ENCODE measurements at places on chromosomes 5 and 9.

DNA sequence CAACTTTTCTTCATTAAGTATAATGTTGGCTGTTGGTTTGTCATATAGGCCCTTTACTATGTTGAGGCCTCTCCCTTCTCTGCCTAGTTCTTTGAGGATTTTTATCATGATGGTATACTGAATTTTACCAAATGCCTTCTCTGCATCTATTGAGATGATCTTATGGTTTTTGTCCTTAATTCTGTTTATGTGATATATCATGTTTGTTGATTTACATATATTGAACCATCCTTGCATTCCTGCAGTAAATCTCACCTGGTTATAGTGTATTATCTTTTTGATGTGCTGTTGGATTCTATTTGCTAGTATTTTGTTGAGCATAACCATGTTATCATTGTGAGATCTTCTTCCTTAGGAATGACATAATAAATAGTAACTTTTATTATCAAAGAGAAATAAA is 362.9 kb downstream of the CCDC171 start:
- no peak for DNase-seq

GRCh38 chr9:5841771-5842573 is 9.1 kb upstream of the ERMP1 start:
- no peak for DNase-seq

DNA sequence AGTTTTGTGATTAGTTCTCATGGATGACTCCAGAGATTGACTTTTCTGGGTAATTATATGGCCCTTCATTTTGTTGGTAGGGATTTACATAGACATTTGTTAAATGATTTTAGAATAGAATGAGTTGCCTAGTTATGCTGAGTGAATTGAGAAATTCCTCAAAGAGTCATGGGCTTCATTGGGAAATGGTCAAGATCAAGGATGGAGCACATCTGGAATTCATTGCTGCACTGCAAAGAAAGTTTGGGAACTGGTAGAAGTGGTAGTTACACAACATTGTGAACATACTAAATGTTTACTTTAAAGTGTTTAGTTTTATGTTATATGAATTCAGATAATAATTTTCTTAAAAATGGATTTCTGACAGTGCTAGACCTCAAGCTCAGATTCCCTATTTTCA is 46.5 kb downstream of the PIP5K1B start:
- DNase-seq: no peak

- DNase-seq: no peak
Measured at GRCh38 chr5:143541943-143542797, 138.7 kb upstream of the NR3C1 start.

- no peak for DNase-seq
Measured at GRCh38 chr9:92961627-92962302, 14.4 kb downstream of the FGD3 start.

- DNase-seq: no peak
Measured at GRCh38 chr9:91208419-91208745, 153.3 kb downstream of the AUH start.

DNA sequence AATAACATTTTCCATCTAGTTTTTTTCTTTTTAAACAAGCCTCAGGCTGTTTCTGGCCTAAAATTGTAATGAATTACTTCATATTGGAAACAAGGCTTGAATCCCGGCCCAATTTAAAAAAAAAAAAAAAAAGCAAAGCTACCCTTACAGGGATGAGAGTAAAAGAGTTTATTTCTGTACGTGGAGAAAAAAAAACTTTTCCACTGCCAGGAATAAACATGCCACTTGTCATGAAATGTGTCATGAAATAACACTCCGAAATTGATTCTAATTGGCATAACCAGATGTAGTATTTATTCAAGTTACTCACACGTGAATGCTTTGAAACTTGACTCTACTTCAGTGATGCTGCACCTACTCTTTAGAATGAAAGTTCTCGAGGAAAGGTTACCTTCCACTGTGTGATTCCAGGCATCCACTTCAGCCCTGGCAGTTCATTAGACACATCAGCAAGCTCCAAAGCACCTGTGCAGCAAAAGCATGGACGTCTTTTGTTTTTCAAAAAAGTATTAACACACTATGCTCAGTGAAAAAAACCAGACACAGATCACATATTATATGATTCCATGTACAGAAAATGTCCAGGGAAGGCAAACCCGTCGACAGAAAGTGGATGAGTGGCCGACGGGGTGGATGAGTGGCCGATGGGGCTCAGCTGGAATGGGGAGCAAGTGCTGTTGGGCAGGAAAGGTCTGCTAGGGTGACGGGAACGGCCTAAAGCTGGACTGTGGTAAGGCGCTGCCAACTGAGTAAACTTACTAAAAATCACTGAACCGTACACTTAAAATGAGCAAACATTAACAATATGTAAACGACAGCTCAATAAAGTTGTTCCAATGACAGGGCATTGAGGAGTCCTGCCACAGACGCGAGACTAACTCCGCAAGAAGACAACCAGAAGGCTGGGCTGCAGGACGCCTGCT is 21.2 kb downstream of the NSUN2 start:
- DNase-seq: no peak

GRCh38 chr5:35438288-35438687 is 179.4 kb upstream of the SPEF2 start:
- no peak for DNase-seq

DNA sequence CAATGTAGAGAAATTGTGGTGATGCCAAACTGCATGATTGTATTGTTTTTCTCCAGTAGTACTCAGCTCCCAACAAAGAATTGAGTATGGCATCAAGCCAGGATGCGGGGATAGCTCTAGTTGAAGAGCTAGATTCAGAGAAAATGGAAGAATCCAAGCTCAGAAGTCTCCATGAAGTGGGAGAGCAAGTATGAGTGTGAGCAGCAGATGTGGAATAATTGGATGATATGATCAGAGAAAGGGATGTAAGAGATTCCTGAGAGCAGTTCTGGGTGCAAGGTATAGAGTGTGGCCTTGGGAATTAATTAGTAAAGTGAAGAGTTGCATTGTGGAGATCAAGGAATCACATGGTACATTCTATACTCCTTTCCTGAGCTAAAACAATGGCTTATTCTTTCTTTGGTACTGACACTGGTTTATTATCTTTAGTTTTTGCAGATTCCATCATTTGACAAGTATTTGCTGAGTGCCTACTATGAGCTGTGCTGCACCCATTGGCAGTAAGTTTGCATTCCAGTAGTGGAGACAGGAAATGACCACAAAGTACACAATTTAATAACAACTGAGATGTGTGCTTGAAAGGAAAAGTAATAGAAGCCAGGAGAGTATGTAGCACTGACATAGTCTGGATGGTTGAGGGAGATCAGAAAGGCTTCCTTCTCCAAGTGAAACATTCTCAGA is 177.1 kb downstream of the CPLANE1 start:
- DNase-seq: no peak

DNA sequence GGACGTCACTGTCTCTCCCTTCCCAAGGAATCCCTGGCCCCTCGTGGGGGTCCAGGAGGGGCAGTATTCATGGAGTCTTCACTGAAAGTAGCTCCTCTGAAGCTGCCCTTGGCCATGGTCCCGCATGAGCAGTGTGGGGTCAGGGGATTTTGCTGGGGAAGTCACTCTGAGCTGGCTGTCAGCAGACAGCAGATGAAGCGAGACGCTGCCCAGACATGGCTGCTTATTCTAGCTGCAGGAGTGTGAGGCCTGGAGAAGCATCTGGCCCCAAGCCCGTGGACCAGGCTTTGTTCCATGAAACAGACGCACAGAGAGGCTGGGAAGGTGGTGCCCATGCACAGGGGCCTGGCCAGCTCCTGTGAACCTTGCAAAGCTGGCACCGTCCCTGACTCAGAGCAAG is 21.5 kb upstream of the ASS1 start:
- no peak for DNase-seq

DNA sequence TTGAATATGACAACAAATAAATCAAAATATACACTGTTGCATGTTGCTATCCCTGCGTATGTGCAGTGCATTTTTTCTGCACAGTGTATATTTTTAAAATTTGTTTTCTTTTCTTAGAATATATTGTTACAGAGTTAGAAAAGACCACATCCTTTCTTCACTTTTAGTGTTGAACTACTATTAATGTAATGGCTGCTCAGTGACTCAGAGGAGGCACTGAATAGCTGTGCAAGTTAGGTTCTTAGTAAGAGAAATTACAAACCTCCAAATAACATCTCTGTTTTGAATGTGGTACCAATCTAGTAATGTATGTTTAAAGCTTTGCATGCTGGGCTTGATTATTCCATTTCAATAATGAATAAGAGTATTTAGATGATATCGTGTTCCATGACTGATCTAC is 208.9 kb upstream of the PRR16 start:
- no peak for DNase-seq

- DNase-seq: no peak
Measured at GRCh38 chr9:137255448-137256114, 454 bp downstream of the NELFB start.

- DNase-seq: no peak
Measured at GRCh38 chr9:29445751-29446150, 1872.5 kb upstream of the C9orf72 start.

- no peak for DNase-seq
Measured at GRCh38 chr9:94300470-94301301, 27.8 kb downstream of the NUTM2F start.

DNA sequence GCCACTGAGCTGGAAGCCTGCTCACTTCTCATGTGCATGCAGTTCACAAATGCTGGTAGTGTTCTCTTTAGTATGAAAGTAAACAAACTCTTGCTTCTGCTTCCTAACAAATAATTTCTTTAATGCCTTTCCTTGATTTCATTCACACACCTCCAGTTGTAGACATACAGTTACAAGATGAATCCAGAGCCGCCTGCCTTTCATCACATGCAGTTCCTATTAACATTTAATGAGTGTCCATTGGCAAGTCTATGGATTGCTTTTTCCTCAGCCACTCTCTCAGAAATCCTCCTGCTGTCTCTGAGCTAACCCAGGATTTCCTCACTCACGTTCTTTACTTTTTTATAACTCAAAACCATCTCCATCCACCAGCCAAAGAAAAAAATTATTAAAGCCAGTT is 408.6 kb downstream of the BNC2 start:
- no peak for DNase-seq

DNA sequence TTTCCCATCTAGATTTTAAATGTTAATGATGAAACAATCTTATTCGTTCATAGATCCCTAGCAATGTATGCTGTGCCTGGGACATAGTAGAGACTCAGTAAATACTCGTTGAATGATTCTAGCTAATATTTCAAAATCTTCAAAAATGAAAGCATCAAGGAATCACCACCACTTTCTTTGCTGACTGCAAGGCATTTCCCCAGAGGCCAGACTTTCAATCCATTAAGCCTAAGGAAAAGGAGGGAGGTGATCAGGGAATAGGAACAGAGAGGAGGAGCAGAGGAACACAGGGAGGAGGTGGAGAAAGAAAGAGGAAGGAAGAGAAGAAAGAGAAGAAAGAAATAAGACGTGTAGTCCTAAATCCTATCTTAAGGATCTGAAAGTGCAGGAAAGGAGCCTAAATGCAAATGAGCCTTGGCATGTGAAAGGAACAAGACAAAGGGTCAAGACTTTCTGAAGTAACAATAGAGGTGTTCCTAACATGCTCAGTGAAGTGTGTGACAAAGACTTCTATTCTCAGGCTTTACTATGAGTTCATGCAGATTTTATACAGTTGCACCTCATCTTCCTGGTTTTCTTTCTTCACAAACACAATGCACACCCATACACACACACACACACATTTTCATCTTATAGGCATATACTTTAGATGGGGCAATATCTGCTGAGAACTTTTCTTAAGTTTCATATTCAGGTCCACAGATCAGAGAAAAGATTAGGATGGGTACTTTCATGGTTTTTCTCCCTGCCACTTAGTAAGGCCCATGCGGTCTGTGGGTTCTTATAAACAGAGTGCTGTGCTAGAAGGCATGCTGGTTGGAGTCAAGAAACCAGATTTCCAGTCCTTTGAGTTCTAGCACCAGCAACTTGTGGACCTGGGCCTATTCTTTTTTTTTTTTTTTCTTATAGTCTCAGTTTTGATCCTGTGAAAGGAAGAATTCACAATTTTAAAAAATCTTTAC is 512.2 kb upstream of the TNC start:
- DNase-seq: no peak

GRCh38 chr9:99962680-99963261 is 56.3 kb downstream of the STX17 start:
- no peak for DNase-seq

- DNase-seq: no peak
Measured at GRCh38 chr9:137441289-137441934, at the start of gene ENTPD8. TSS of gene ENTPD8 (minus strand) at chr9:137441357. CDS start at chr9:137438285, 3,072 bp downstream.

DNA sequence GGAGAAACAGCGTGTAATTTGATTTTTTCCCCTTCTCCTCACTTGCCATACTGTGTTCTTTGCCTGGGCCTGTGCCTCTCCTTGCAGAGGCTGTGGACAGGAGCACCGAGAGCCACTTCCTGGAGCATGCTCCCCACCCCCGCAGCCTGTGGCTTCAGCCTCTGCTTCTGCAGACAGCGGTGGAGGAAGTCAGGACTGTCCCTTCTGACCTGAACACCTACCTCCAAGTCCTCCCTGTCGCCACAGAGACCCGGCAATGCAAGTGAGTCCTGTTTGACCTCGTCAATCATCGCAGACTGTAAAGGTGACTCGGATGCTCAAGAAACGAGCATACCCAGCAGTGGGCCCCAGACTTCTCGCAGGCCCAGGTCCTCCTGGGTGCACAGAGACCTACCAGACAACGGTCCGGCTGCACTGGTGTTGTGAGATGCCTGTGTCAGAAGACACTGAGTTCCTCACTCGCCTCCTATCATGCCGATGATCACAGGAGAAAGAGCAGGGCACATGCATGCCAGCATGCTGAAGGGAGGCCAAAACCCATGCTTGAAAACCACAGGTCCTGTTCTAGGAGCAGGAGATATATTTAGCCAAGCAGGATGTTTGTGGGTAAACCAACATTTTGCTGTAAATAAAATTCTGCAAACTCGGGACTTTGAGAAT is 198.8 kb downstream of the AUH start:
- peak; percentile 61 for DNase-seq

All from sciatic nerve (tissue), 2 donors.